Activated naive CD8-positive, alpha-beta T cell treated with anti-CD3 and anti-CD28 coated beads for 36 hours (primary cell): ENCODE measurements at places on chromosomes 1 and 21. TPM values are rescaled to one million over a fixed set of nuclear protein-coding genes. Genes with fewer than 3 reads are reported as not detected.

GRCh38 chr1:229879746-229880145 is 187.3 kb upstream of the GALNT2 start:
- no peak overlapping the region for H3K4me3 ChIP-seq
- peaks cover 8% of the 10 kb centered on the region for H3K27me3 ChIP-seq
- H3K36me3 ChIP-seq: no peaks in the 10 kb centered on the region
- H3K4me1 ChIP-seq: peaks cover 3% of the 10 kb centered on the region

DNA sequence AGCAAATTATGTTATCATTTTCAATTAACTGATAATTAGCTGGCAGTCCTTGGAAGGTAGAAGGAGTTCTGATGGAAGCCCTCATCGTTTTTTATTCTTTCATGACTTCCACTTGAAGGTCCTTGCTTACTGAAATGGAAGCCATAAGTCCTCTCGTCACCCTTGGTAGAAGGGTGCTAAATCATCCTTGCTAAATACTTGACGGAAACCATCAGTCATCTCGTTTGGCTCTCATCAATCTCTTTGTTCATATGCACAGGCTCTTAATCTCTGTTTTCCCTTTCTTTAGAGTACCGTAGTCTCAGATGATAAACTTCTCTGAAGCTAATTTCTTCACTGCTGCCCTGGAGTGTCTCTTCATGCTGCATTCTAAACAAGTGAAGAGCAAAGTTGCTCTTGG is 34.5 kb downstream of the UCK2 start:
- H3K4me1 ChIP-seq: peaks cover 14% of the 10 kb centered on the region
- no peak overlapping the region for H3K4me3 ChIP-seq
- peaks cover 25% of the 10 kb centered on the region for H3K36me3 ChIP-seq
- DNase-seq: no peak
- H3K27ac ChIP-seq: no peak overlapping the region
- H3K27me3 ChIP-seq: peaks cover 4% of the 10 kb centered on the region

CLEC20A gene
- not detected for total RNA-seq

GRCh38 chr21:43829161-43829560 is 35.9 kb upstream of the AGPAT3 start:
- peaks cover 26% of the 10 kb centered on the region for H3K27me3 ChIP-seq
- DNase-seq: no peak
- no peak overlapping the region for H3K4me3 ChIP-seq
- H3K27ac ChIP-seq: no peak overlapping the region

DNA sequence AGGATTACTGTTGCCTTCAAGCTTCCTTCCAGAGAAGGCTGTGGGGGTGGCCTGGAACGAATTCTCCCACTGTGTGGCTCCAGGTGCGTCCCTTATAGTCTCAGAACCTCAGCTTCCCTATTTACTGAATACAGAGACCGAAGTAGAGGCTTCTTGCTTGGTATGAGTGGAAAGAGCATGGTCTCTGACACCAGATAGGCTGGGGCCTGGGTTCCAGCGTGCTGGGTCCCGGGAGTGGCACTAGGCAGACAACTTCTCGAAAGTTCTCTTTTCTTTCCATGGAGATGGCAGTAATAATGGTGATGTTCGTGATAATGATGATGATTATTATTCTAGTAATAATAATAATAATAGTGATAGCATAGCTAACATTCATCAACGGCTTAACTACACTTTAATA is 161.7 kb downstream of the PTPRU start:
- H3K4me3 ChIP-seq: no peak overlapping the region
- peaks cover 3% of the 10 kb centered on the region for H3K27me3 ChIP-seq
- no peak for DNase-seq
- H3K36me3 ChIP-seq: no peaks in the 10 kb centered on the region
